Stimulated activated naive CD8-positive, alpha-beta T cell treated with anti-CD3 and anti-CD28 coated beads, Interleukin-15, Interleukin-2, amounts not matched to agents 100 U/mL and 50 U/mL, for 24 hours (primary cell): ENCODE measurements at places on chromosomes 11 and 22.
A peak's percentile ranks its signal among the peaks of the same experiment; 100 is the strongest.

DNA sequence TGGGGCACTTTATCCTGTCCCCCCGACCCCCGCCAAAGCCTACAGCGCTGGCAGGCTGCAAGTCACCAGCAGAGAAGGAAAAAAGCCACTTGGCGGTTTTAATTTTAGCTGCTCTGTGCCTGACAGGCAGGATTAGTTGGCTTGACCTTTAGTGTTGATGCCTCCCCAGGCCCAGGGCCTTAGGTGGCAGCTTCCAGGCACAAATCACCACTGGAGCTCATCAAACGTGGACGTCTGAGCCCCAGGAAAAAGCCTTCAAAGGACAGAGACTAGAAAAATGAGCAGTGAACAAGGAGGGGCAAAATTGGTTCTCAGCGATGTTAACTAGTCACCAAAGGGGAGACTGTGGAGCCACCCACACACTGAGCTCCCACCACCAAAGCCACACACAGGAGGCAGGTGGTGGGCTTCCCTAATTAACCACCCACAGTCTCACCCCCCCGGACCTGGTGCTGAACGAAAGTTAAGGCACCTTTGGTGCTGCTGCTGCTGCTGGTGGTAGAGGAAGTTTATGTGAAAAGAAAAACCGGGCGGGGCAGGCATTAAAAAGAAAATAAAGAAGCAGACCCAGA is 4.4 kb upstream of the PYGM start:
- peak; percentile 47 for DNase-seq

DNA sequence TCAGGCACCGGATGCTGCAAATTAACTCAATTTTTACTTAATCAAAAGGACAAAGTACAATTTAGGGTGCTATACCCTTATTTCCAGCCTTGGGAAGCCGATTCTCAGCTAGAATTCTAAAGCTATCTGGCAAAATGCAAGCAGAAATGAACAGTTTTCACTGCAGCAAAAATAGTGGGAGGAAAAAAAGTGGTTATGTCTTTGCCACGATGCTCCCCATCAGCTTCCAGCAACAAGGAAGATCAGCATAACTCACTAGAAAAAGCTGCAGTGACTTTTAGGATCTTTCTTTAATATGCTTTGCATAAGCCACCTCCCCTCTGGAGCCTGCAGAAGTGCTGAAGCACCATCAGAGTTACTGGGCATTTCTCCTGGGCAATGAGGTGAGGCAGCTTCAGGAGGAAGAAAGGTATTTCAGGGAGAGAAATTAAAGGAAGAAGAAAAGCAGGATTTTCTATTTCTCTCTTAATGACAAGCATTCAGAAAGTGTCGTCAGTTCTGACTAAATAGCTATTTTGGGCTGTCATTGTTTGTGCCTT is 702.9 kb downstream of the DLG2 start:
- DNase-seq: no peak

DNA sequence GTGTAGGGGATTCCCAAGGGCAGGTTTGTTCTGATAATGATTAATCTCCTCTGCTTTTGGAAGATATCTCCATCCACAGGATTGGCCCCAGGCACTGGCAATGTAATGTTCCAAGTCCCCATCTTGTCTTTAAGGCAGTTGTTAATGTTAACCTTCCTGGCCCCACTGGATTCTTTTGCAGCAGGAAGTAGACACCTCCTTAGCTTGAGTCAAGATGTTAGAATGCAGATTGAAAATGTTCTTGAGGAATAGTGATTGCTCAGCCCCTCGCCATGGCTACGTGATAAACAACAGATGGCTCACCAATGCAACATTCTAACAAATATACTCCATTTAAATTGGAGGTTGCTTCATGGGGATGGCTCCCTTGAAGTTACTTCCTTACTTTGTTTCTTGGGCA is 7.3 kb downstream of the HEPHL1 start:
- DNase-seq: no peak

- DNase-seq: no peak
Measured at GRCh38 chr22:47366026-47366767, 603.7 kb downstream of the TBC1D22A start.

GRCh38 chr11:83629775-83630174 is 343.6 kb upstream of the CCDC90B start:
- DNase-seq: no peak

DNA sequence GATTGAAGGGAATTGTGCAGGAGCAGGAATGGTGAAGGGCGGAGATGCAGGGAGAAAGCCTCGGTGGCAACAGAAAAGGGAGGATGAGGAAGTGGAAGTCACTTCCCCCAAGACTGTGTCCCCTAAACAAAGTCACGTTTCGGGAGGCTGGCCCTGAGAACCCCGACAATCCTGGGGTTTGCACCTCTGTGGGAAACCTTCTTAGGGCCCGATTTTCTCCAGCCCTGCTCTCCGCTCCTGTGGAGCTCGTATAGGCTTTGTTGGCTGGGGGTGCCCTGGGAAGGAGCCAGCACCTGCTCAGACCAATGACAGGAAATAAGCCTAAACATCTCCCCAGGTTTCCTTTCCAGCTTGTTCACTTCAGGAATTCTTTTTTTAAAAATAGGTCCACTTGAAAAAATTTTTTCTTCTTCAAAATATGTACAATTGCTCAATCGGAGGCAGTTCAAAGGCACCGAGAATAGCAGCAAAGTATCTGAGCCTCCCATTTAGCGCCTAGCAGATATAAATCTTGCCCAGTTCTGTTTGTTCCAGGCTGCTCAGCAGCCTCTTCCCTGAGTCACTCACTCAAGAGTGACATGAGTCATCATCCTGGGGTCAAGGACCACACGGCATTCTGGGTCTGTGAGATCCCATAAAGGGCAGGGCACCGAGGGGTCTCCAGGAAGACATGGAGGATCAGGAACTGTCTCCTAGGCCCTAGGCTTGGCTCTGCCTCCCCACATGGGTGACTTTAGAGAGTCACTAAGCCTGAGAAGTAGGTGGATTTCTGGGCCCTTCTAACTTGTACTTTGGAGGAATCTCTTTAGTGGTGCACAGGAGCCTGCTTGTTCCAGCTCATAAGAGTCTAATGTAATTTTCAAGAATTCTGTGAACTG is 34.0 kb downstream of the IRAG1 start:
- DNase-seq: no peak

GRCh38 chr22:39941601-39942000 is 18.6 kb upstream of the TMA7B start:
- DNase-seq: no peak
